ENCODE measurements at places on chromosomes 16 and 17.
A peak's percentile ranks its signal among the peaks of the same experiment; 100 is the strongest.

GRCh38 chr17:39225959-39226683 lies 376 bp upstream of the STAC2 start:
- DNase-seq = no peak

- DNase-seq = no peak
Measured at GRCh38 chr16:680625-680945, 375 bp downstream of the STUB1 start.

GRCh38 chr16:66712512-66712911 lies 16.0 kb upstream of the CMTM4 start:
- no peak for DNase-seq

- peak; percentile 89 for DNase-seq
Measured at GRCh38 chr17:2814481-2815341, 18.5 kb downstream of the RAP1GAP2 start.

GRCh38 chr16:77789085-77790008 lies 983 bp downstream of the VAT1L start:
- no peak for DNase-seq

Data from activated T-helper 1 cell treated with anti-CD3 and anti-CD28 coated beads, Interleukin-2, amount 50 U/mL, for 16 hours (primary cell).